ENCODE measurements at places on chromosomes 3 and 15.

DNA sequence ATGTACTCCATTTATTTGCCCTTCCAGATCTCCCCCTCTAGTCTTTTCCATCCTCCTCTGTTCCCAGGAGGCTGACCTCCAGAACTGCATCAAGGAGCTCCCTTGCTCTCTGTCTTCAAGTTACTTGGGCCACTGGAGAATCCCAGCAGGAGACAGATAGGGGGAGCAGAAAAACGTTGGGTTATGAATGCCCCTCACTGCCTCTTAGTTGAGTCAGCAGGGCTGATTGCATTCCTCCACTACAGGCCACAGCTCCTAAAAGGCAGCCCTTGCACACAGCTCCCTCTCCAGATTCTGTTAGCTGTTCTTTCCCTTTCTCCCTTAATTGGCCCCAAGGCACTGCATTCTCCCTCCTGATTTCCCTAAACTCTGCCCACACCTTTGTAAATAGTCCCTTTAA is 12.4 kb upstream of the CEP152 start:
- no peak for DNase-seq

- no peak for DNase-seq
Measured at GRCh38 chr3:149955449-149955848, 15.2 kb downstream of the PFN2 start.

DNA sequence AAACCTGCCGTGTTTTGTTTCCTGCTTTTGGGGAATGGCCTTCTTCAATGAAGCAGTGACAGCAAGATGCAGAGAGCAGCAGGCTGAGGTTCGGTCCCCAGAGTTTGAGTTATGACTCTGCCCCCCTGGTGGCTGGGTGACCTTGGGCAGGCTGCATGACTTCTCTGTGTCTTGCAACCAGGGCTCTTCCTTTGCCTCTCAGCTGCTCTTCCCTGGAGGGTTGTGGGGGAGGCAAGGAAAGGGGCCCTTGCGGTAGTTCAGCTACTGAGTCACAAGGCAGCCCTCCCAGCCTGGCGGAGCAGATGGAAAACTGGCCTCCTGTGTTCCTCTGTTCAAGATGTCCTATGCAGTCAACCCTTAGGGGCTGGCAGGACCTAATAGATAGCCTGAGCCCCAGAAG is 17.1 kb downstream of the CTXND1 start:
- peak; percentile 36 for DNase-seq

DNA sequence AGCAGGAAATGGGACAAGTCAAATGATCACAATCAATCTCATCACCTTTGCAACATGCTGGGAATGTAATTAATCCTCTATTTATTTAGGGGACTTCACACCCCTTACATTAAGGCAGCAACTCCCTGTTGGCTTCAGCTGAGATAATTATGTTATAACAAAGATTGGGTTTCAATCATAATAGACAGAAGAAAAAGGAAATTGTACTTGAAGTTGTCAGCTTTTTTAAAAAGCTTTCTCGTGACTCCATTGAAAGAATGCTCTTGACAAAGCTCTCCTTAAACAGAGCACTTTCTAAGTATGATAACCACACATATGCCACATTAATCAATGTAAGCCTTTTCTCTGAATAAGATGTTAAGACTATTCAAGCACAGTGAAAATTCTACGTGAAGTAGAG is 65.7 kb downstream of the SHQ1 start:
- DNase-seq, result no peak

GRCh38 chr3:75171630-75172230 is 492.4 kb upstream of the FRG2C start:
- no peak for DNase-seq

DNA sequence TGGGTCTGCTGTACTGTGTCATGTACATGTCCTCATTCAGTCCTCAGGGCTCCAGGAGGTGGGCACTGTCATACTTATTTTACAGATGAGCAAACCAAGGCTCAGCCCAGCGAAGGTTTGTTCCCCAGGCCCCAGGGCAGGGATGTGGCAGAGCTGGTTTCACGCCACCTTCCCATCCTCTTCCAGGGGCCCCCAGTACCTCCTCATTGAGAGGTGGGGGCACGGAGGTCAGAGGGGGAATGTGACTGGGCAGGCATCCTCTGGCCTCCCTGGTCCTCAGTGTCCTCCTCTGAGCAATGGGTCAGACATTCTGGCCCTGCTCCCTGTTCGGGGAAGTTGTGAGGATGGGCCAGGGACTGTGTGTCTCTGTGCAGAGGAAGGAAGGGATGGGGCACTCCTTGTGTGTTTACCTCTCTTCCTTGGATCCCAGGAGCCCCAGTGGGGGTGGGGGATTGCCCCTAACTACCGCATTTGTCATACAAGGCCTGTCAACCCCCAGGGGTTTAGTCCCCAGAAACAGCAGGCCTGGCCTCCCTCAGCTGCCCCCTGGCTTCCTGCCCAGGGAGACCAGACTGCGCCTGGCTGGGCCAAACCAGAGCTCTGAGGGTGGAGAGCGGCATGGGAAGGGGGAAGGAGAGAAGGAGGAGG is 65.9 kb upstream of the LCTL start:
- no peak for DNase-seq

GRCh38 chr3:60809857-60810610 is 441.2 kb downstream of the FHIT start:
- no peak for DNase-seq

DNA sequence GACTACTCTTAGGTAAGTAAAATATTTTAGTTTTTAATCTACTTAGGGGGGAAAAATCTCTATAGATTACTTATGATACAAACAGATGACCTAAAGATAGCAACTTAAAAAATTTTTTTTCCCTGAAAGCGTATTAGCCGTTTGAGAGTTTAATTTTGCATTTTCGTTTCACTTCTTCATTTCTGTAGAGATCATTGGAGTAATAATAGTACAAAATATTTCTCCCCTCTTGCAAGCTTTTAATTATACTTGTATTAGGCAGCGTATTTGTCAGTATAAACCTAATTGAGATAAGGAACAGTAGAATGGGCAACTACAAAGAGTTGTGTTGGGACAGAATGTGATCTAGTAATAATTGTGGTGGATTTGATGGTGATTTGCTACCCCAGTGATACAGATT is 10.3 kb downstream of the SKIL start:
- no peak for DNase-seq

GRCh38 chr3:66477856-66478255 is 23.0 kb downstream of the LRIG1 start:
- no peak for DNase-seq

GRCh38 chr15:100200287-100200880 is 141.4 kb downstream of the ADAMTS17 start:
- no peak for DNase-seq

DNA sequence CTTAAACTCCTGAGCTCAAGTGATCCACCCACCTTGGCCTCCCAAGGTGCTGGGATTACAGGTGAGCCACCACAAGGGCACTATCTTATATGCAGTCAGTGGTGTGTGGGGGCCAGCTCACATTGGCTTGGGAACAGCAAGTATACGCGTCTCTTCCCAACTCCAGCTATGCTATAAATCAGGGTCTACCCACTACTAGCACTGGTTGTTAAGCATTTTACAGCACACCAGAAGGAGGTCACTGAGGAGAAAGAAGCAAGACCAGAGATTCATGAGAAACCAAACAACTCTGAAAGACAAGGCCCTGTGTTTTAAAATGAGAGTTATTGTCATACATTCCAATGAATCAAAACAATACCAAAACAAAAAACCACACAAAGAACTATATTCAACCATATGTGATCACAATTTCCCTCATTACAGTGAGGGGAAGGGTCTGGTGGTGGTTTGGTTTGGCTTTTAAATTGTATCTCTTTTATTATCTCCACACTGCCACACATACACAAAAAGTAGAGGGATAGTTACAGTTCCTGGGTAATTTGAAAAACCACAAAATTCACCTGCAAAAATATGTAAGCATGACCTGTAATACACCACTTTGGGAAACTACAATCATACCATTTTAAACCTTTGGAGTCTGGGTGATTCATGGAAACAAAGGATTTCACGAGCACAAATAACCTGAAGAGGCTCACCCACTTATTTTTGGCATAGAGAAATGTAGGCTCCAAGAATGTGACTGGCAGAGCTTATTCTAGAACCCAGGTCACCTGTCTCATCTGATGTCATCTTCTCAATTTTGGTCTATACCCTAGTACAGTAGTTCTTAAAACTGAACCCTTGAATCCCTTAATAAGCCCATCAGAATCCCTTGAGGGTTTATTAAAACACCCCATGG is 5.2 kb downstream of the MAGI1 start:
- no peak for DNase-seq

DNA sequence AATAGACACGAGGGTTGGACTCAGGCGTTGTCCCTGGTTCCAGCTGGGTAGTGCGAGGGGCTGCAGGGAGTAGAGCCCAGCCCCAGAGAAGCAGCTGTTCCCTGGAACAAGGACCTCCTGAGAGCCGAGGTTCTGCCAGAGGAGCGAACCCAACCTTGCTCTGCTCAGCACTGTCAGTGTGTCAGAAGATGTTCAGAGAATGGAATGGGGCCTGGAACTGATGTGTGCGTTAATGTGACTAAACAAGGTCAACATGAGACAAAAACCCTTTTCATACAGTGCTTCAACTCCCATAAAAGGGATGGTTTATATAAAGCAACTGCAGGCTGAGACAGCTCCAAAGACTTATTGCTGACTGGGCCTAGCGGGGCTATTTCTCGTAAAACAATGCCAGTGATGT is 35.5 kb upstream of the HACD2 start:
- no peak for DNase-seq

GRCh38 chr3:113615976-113616375 is 80.5 kb downstream of the USF3 start:
- DNase-seq, result no peak

DNA sequence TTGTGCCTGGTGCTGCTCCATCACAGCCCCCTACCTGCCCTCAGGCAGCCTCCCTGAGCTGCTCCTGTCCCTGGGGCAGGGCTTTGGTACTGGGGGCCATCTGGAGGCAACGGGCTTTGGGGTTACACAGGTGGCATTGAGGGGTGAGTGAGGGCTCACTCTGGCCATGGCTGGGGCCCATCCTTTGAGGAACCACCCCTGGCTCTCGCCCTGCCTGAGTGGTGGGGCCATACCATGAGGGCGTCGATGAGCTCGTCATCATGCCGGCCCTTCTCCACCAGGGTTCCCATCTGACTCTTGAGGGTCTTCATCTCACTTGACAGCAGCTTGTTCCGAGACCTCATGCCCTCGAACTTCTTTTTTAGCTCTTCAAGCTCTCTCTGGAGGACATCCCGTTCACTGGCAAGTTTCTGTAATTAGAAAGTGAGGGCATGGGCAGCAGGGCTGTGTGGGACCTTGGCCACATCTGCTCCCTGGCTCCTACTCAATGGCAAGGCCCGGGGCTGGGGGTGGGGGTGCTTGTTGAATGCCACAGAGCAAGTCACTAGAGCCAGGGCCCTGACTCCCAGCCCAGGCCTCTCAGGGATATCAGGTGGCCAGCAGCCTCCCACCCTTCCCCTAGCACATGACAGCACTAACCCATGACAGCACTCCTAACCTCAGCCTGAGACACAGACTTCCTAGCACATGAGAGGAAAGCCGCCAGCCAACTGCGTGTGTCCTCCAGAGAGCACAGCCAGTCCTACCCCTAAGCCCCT is 33.5 kb downstream of the CCDC13 start:
- DNase-seq, result peak; percentile 35

DNA sequence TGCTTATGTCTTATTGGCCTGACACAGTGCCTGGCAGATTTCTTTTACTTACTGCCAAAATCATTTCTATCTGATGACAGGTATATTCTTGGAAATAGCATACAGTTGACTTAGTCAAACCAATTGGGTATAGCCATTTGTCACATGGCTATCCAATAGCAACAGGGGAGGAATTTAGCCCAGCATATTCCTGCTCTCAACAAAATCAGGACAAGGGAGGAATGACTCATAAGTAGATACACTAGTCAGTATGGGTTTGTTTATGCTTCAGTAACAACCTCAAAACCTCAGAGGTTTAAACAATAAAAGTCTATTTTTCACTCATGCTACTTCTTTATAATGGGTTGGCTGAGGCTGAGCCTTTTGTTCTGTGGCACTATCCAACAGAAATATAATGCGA is 38.0 kb upstream of the VILL start:
- DNase-seq, result no peak

GRCh38 chr3:104596551-104596950 is 770.2 kb upstream of the ALCAM start:
- DNase-seq, result peak; percentile 27

GRCh38 chr3:106485217-106485616 is 616.4 kb upstream of the CBLB start:
- no peak for DNase-seq

GRCh38 chr3:145518639-145519038 is 642.3 kb downstream of the PLOD2 start:
- DNase-seq, result no peak

DNA sequence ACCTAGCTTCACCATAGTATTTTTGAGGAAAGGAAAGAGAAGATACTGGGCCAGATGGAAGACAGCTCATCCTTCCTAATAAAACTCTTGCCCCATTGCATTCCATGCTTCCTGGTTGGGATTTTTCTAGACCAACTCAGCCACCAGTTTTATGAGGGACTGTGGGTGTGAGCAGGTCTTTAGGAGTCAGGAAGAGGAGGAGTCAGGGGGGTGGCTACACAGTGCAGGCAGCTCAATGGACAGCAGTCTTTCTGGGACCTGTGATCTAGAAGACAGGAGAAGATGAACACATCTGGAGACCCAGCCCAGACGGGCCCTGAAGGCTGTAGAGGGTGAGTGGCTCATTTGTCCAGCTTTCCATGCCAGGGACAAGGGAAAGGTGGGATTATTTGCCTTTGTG is at the start of gene NOX5:
Gene NOX5 (plus strand): TSS at position 242 of the 400 bp plus-strand sequence. CDS start 41 bp downstream, at position 283.
- no peak for DNase-seq

- DNase-seq, result no peak
Measured at GRCh38 chr15:26024241-26024640, 161.1 kb upstream of the ATP10A start.

- peak; percentile 67 for DNase-seq
Measured at GRCh38 chr15:38253351-38253781, 730 bp downstream of the SPRED1 start.

DNA sequence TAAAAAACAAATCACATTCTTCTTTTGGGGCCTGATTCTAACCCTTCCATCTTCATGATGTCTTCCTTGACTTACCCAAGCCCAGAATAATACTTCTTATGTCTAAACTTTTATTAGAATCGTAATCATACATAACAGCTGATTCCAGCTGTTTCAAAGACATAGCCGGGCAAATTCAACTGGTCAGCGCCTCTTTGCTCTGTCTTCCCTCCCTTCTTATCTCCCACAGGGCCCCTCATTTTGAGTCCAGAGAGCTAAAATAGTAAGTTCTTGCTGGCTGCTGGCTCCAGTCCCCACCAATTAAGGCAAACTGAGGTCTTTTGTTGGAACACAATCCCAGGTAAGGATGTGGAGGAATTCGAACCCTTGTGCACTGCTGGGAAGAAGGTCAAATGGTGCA is 108.6 kb downstream of the ADCY5 start:
- DNase-seq, result no peak

- no peak for DNase-seq
Measured at GRCh38 chr3:98530676-98531075, 1.1 kb upstream of the GPR15 start.

GRCh38 chr3:5304789-5305683 is 117.5 kb downstream of the EDEM1 start:
- peak; percentile 51 for DNase-seq

- DNase-seq, result no peak
Measured at GRCh38 chr3:171614318-171614921, 154.2 kb upstream of the TNIK start.

- DNase-seq, result peak; percentile 4
Measured at GRCh38 chr3:134294302-134295280, 43.9 kb upstream of the RYK start.
